ENCODE measurements at places on chromosomes 2 and 18.

DNA sequence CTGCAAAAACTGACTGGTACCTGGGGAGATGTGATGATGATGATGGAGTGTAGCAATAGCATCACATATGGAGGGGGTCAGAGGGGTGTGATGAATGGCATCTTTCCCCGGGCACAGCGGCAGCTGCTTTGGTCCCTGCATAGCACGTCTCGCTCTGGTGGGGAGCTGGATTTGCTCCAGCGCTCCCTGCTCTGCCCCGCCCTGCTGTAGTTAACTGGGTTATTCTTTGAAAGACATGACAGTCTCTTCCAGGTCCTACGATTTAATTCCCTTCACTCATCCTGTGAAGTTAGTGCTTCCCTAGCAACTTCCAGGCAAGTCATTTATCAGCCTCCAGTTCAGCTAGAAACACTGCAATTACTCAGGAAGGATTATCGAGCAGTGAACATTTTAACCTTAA lies 463.1 kb downstream of the TSN start:
- DNase-seq, result no peak

DNA sequence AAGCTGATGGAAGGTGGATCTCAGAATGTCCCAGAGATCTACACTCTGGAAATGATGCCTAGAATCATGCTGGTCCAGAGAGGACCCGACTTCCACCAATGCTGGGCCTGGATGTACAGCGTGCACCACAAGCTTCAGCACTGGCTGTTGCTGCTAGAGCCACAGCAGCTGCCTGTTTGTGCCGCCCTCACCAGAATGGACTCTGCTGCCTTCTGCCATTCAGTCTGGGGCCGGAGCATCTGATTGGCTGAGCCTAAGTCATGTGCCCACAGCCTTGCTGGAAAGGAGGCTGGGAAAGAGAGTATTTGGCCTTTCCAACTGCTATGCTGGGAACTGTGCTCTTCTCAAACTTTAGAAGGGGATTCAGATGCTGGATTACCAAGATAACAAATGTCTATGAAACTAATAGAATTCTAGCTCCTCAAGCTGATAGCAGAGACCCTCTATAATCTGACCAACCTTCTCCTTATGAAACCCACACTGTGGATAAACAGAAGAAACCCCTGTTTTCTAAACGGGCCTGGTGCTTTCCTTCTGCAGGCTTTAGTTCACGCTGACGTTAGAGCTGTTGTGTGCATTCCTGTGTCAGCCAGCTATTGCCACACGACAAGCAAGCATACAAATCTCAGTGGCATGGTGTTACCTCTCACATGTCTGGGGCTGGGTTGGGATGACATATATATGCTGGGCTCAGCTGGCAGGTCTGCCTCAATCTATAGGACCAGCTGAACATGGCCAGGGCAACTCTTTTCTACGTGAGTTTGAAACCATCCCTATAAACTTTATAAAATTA lies 4.1 kb upstream of the LOXHD1 start:
- peak; percentile 7 for DNase-seq

- DNase-seq, result no peak
Observed at GRCh38 chr2:12037301-12037700, 290.9 kb downstream of the LPIN1 start.

DNA sequence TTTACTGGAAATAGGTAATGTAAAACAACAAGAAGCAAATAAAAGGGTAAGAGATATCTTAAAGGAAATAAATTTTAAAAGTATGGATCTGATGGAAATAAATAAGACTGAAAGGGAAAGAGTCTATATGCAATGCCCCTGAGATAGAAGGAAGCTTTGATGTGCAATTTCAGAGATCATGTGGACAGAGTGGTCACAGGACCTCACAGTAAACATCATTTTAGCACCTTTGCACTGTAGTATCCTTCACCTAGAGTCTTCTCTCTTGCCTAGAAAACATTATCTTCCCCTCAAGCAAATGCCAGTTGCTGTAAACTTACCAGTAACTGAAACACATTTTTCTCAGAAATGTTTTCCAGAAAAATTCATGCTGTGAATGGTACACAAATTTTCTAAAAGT lies 1621.3 kb upstream of the TMEFF2 start:
- no peak for DNase-seq
